ENCODE measurements at places on chromosomes 7 and 10.

- no peak for DNase-seq
Measured at GRCh38 chr10:22976534-22976933, 48.7 kb downstream of the ARMC3 start.

DNA sequence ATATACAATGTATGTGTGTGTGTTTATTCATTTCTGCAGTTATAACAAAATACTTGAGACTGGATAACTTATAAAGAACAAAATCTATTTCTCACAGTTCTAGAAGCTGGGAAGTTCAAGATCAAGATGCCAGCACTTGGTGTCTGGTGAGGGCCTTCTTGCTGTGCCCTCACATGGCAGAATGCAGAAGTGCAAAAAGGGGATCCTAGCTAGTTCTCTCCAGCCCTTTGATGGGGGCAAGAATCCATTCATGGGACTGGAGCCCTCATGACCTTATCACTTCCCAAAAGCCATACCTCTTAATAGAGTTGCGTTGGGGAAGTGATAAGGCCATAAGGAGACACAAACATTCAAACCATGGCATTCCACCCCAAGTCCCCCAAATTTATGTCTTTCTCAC, 8.4 kb downstream of the GRB10 start:
- DNase-seq: no peak

GRCh38 chr7:41570766-41571165, 132.1 kb downstream of the INHBA start:
- no peak for DNase-seq

GRCh38 chr7:36719083-36719632, 5.1 kb downstream of the AOAH start:
- no peak for DNase-seq

DNA sequence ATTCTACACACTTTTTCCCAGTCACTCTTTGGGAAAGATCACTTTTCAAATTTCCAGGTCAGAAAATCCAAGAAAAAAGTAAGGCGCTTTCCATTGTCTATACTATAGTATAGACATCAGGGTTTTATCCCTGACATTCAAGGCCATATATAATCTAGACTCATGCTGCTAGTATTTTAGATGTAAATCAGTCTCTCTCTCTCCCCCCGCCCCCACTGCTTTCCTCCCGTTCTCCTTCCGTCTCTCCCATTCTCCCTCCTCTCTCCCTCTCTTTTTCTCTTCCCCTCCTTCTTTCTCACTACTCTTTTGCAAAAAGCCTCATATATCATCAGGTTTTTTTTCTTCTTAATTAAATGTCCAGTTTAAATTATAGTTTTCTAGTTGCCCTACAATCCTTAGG, 154.8 kb downstream of the PHF14 start:
- no peak for DNase-seq

DNA sequence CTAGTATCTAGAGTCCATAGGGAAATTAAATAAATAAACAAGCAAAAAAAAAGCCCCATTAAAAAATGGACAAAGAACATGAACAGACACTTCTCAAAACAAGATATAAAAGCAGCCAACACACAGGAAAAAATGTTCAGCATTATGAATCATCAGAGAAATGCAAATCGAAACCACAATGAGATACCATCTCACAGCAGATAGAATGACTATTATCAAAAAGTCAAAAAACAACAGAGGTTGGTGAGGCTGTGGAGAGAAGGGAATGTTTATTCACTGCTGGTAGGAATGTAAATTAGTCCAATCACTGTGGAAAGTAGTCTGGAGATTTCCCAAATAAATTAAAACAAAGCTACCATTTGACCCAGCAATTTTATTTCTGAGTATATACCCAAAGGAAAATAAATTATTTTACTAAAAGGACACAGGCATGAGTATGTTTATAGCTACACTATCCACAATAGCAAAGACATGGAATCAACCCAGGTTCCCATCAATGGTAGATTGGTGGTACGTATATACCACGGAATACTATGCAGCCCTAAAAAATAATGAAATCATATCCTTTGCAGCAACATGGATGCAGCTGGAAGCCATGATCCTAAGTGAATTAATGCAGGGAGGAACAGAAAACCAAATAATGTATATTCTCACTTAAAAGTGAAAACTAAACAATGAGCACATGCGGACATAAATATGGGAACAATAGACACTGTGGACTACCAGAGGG, 366.5 kb upstream of the SEMA3C start:
- DNase-seq: no peak

GRCh38 chr10:43252166-43252782, 14.6 kb downstream of the RASGEF1A start:
- DNase-seq: peak; percentile 2

GRCh38 chr7:22123139-22123538, 177.4 kb upstream of the CDCA7L start:
- DNase-seq: no peak

DNA sequence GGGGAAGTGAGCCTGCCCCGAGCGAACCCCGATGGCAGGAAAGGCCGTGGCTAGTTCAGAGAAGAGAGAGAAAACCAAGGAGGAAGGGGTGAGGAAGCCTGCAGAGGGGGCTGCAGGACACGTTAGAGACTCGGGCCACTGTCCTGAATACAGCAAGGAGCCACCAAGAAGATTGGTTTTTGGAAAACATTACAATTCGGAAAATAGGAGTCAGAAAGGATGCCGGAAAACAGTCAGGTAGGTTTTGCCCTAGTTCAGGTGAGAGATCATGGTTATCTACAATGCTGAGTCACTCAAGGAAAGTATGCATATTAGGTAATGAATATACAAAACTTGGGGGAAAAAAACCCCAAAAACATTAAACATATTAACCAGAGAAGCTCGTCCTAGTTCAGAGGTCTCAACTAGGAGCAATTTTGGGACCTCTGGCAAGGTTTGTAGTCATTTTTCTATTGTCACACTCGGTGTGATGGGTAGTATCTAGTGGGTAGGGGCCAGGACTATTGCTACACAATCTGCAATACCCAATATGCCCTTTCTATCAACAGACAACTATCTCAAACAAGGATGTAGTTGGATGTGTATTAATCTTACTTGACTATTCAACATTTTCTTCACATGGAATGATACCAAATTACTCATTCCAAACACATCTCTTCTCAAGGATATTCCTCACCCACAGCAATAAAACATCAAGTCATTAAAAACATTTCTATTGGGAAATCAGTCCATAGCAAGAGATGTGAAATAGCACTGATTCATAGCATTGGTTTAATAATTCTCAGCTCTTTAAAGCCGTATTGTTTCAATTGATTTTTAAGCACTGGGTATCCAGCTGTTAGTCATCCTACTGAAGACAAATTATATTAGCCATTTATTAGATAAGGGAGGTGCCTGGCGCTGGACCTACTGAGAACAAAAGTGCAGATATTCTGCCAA, 74.4 kb upstream of the RSU1 start:
- peak; percentile 58 for DNase-seq

GRCh38 chr7:473870-474604, 45.6 kb downstream of the PDGFA start:
- DNase-seq: no peak

DNA sequence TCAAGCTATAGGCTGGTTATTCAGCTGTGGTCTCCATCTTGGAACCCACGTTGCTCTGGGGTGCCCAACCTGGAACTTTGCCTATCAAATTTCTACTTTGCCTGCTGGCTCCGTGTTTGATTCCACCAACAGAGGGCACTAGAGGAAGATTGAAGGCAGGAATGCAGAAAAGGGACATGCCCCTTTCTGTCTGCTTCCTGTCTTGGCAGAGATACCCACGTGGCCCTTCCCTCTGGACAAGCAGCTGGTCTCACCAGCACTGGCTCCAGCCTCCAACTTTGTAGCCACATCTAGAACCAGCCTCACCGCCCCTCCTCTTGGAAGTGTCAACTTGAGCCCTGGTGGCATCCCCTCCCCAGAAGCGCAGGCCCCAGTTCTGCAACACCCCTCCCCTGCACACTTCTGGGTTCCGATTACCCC, 52.1 kb upstream of the ZNF438 start:
- DNase-seq: peak; percentile 75

GRCh38 chr7:102424129-102424551, 9.2 kb upstream of the ORAI2 start:
- no peak for DNase-seq

Measured in stimulated activated CD4-positive, alpha-beta T cell treated with anti-CD3 and anti-CD28 coated beads, Interleukin-4, amount 100 ng/mL, for 24 hours (primary cell).